ENCODE measurements at places on chromosomes 2 and 18.

DNA sequence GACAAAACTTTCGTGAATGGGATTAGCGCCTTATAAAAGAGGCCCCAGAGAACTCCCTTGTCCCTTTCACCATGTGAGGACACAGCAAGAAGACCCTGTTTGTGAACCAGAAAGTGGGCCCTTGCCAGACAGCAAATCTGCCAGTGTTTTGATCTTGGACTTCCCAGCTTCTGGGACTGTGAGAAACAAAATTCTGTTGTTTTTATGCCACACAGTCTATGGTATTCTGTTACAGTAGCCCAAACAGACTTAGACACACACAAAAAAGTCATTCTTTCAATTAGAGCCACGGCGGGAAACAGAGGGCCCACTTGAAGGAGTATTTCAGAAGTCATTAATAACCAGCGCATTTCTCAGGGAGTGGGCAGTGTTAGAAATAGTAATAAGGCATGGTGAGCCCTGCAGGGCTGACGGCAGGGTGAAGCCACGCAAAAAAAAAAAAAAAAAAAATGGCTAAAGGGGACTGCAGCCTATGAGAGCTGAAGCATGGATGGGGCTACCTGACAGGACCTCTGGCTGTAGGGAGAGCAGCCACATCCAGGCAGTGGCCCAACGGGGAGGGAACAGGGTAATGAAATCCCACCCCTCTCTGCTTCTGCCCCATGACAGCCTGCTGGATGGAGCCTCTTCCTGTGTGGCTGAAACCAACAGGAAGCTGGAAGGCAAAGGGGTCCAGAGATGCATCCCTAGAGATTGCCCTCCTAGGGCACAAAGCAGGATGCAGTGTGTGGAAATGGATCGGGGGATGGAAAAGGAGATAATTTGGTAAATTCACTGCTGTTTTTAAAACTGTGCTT, 189.3 kb downstream of the KCNS3 start:
- no peak for DNase-seq

GRCh38 chr2:142769761-142770160, 107.7 kb upstream of the KYNU start:
- no peak for DNase-seq

DNA sequence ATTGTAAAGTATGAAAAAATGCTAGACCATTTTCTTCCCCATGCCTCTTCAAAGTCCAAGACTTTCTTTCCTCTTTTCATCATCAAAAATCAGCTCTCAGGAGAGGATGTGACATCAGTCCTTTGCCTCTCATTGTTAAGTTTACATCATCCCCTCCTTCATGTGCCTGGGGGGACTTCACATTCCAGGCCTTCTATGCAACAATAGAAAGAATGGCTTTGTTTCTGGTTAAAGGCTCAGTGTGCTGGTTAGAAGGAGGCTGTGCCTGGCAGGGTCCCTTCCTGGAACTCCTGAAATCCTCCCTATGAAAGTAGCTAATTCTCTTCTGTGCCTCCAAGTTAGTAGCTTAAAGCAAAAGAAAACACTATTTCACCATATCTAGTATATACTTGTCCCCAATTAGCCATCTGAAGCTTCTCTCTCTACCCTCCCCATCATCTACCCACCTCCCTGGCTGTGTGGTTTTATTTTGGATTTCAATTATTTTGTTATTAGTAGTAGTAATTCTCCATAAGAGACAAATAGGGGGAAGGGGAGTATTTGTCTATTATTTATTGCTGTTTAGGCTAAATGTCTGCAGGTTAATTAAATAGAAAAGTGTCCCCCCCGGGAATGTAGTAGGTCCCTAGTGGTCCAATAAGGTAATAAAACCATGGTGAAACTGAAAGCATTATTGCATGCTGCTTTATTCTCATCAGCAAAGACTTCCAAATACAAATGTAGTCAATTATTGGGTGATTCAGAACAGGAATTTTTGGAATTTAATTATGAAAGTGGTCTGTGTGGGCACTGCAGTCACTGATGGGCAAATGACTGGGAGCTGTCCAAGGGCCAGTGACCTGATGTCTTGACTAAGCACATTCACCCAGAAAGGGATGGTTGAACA, 69.0 kb downstream of the CPO start:
- DNase-seq, result no peak

GRCh38 chr2:68124321-68124720, 33.4 kb upstream of the PNO1 start:
- DNase-seq, result no peak

DNA sequence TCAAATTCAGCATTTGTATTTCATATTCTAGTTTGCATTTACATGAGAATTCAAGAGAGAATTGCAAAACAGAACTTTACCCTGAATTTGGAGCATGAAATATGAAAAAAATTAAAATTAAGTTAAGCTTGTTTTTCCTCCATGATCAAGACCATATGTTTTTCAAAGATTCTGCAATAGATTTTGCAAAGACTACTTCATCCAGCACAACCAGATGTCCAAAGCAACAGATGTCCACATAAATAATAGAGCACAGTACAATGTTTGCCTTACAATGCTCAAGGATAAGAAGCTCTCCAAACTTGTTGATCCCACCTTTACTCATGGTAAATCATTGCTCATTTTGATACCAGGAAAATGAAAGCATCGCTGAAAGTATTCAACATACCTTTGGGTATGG, 25.6 kb downstream of the FAP start:
- no peak for DNase-seq

DNA sequence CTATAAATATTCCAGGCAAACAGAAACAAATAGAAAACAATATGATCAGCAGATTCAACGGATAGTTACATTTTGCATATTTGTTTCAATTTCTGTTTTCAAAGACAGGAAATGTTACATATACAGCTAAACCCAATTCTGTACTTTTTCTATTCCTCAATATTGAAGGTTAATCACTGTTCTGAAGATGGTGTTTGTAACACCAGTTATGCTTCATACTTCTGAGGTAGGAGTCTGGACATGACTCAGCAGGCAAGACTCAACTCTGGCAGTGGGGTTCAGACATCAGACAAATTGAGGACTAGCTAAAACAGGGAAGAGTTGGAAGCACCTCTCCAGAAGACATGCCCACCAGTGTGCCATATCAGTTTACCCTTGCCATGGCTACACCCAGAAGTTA, 16.6 kb downstream of the SERPINB13 start:
- DNase-seq, result no peak

GRCh38 chr2:76895469-76895868, 626.7 kb downstream of the LRRTM4 start:
- DNase-seq, result no peak

DNA sequence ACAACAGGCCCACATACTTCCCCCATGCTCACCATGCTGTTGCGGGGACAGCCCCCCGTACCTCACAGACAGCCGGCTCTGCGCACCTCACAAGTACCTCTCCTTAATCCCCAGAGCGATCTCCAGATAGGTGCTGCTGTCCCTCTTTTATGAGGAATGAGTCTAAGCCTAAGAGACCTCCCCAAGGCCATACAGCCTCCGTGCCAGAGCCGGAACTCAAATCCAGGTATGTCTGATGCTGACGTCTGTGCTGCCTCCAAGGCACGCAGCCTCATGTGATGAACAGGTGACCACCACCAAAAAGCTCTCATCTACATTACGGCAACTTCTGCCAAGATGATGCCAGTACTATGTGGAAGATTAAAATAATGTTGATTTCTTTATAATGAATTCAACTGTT, 85.2 kb downstream of the EIPR1 start:
- no peak for DNase-seq

DNA sequence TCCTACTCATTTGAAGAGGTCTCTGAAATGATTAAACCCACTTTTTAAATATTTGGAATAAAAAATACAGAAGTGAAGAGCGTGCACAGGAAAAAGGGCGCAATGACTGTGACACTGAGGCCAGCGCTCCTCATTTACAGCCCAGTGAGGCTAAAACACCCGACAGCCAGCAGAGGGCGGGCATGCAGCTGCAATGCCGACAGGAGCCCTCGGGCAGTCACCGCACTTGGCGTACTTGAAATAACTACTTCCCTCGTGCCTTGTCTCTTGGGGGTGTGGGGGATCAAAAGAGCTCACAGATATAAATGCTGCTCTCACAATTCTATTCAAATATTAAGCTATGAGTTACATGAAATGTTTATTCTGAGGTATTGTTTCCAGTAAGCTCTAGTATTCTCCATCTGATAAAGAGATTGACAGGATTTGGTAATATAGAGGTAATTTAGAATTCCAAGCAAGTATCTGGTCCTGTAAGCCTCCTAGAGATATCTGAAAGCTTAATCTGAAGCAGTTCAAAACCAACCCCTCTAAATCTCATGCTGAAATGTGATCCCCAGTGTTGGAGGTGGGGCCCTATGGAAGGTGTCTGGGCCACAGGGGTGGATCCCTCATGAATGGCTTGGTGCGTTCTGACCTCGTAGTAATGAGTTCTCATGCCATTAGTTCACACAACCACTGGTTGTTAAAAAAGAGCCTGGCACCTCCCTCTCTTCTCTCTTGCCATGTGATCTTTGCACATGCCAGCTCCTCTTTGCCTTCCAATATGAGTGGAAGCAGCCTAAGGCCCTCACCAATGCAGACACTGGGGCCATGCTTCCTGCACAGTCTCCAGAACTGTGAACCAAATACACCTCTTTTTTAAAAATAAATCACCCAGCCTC, 93.6 kb downstream of the ZAP70 start:
- peak; percentile 62 for DNase-seq

- DNase-seq, result no peak
Observed at GRCh38 chr2:146271131-146271831, 1573.5 kb upstream of the ACVR2A start.

DNA sequence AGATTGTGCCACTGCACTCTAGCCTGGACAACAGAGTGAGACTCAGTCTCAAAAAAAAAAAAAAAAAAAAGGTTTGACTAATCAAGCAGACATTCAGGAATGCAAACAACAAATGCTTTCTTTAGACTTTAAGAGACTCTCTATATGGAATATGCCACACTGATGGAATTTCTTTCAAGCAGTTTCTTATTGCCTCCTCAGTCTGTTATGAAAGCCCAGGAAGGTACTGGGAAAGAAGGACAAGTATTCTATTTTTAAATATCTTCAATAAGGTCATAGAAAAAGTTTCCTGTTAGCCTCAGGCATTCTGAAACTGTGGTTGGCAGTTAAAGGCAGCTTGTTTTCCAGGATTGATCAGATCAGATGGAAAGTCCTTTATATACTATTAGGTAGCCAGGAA, 241.6 kb downstream of the PIK3C3 start:
- DNase-seq, result no peak

- DNase-seq, result no peak
Observed at GRCh38 chr2:201345625-201346213, 11.4 kb downstream of the FLACC1 start.

DNA sequence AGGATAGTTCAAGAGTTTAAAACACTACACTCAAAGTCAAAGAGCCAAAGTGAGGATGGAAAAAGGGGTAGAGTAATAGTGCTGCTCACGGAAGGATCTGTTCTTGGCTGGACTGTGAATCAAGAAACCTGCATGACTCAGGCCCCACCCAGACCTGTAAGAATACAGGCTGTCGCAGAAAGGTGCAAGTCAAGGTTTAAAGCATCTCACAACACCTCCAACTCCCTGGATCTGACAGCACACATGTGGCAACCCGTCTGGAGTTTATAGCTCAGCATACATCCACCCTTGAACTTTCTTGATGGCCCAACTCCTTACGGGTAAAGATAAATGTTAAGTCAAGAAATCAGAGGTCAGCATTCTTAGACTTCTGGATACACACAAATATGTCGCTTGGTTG, 6.3 kb downstream of the KIAA2012 start:
- DNase-seq, result no peak

DNA sequence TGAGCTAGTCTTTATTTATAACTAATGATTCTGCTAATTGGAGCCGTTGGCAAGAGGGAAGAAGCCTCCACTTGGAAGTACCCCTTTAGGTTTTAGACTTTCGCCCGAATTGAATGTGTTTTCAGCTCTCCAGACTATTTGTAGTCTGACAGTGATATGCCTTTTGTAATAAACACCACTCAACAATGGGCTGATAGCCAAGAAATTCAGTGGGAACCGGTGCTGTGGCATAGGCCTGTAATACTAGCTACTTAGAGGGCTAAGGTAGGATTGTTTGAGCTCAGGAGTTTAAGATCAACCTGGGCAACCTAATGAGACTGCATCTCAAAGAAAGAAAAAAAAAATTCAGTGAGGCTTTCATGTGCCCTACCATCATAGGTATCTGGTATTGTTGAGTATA, 13.6 kb upstream of the ZSCAN30 start:
- peak; percentile 82 for DNase-seq

GRCh38 chr2:182542501-182543258, 115.8 kb upstream of the PDE1A start:
- DNase-seq, result no peak

DNA sequence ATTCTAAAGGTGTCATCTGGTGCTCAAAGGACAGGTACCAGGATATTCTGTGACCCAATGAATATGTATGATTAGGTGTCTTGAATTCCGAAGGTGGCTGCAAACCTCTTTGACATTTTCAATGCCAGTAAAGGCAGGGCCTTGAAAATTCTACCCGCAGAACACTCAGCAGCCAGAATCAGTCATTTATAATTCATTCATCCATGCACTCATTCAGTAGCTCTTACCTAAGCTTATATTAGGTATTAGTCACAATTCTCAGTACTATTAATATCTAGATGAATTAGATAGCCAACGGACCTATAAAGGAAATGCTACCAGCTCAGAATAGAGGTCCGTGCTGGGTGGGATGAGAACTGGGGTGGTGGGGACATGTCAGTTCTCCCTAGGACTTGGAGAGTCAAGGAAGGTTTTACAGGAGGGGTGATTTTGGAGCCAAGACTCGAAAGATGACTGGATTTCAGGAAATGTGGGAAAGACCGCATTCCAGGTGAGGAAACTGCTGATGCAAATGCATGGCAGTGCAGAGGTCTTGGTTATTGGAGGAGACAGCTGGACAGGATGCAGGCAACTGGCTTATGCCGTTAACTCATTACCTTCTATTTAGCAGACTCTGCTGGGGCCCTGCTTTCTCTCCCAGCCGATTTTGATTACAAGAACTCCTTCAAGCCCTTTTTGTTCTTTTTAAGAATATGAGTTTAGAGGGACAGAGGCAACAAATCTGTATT, 7.2 kb downstream of the TRIB2 start:
- no peak for DNase-seq

DNA sequence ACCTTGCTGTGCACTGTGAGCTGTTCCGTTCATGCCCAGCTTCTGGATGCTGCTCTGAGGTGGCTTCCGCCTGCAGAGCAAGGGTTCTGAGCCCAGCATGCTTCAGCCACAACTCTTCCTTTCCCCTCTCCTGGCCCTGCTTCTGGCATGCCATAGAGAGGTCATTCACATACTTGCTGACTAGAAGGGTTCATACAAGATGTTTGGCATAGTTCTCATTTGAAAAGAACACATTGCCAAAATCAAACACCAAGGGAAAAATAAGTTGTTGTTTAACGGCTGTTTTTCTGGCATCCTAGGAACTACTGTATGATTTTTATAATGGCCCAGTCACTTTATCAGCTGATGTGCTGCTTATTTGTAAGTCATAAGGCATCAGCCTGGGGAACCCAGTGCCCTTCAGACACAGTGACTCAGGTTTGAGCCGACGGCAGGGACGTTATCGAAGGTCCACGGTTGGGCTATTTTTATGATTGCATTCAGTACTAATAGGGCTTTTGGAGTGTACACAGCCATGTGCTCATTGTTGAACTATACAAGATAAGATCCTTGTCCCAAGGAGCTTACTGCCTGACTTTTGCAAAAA, 53.9 kb upstream of the CTAGE1 start:
- DNase-seq, result no peak

- peak; percentile 54 for DNase-seq
Observed at GRCh38 chr2:182240862-182241371, 185.9 kb downstream of the PDE1A start.

Measured in NCI-H1105 treated with DMSO at 0.1 percent for 48 hours (cell line).